RCC 7860 (cell line): ENCODE measurements at places on chromosomes 11 and 22.

GRCh38 chr22:40123387-40123786, 54.3 kb upstream of the TNRC6B start:
- no peak for DNase-seq

- peak; percentile 88 for DNase-seq
Observed at GRCh38 chr11:17012712-17013547, 1.3 kb downstream of the PLEKHA7 start.

DNA sequence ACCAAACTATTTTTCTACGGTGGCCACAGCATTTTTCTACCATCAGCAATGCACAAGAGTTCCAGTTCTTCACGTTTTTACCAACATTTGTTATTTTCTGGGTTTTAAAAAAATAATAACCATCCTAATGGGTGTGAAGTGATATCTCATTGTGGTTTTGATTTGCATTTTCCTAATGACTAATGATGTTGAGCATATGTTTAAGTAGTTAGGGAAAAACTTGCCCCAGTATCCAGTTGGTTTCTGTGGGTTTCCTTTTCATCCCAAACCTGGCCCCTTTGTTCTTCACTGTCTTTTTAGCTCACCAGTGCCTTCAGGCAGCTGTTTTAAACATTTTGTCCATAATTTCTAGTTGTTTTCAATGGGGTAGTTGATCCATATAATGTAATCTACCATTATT, 14.7 kb upstream of the PTS start:
- no peak for DNase-seq

DNA sequence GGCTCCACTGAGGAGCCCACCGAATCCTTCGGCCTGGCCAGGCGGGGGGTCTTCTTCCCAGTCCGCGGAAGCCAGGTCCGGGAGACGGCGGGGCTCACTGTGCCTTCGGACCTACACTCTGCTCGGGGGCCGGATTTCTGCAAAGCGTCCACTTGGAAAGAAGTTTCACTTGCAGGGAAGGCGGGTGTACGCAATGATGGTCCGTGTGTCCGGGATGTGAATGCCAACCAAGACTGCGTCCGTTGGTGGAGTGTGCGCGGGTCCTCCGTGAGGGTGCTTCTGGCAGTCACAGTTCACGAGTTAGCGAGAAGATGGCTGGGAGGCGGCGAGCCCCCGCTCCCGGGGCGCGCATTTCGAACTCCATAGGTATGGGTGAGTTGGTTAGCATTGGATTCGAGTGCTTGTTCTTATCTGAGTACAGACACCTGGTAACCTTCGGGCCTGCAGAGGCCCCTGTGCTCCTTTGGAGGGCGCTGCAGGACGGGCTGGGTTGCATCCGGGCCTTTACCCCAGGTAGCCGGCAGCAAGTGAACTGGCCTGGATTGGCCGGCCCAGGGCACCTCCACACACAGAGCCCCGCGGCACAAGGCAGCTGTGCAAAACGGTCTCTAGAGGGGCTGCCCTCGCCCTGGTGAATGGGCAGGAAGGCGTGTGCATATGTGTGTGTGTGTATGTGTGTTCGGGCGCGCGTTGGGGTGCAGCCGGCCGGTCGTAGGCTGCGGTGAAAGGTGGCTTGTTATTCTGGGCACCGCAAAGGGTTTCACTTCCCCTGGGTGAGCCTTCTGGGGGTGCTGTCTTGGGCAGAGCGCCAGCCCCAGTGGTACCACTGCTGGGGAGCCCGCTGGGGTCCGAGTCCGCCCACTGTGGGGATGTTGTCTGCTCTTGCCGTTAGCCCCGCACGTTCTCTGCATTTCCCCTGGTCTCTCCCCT, 13.3 kb upstream of the CYP2R1 start:
- no peak for DNase-seq

GRCh38 chr11:67371911-67372320, 1.5 kb downstream of the CLCF1 start:
- DNase-seq: no peak

DNA sequence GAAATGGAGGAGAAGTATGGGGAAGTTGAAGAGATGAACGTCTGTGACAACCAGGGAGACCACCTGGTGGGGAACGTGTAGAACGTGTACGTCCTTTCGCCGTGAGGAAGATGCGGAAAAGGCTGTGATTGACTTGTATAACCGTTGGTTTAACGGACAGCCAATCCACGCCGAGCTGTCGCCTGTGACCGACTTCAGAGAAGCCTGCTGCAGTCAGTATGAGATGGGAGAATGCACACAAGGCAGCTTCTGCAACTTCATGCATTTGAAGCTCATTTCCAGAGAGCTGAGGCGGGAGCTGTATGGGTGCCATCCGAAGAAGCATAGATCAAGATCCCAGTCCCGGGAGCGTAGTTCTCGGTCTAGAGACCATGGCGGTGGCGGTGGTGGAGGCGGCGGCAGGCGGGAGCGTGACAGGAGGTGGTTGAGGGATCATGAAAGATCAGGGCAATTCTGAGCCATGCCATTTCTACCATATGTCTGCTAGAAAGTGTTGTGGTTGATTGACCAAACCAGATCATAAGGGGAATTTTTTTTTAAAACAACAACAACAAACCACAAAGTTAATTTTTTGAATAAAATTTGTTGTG, 36.8 kb upstream of the PHOX2A start:
- no peak for DNase-seq

- no peak for DNase-seq
Observed at GRCh38 chr11:6240781-6241180, 1.9 kb downstream of the CNGA4 start.

DNA sequence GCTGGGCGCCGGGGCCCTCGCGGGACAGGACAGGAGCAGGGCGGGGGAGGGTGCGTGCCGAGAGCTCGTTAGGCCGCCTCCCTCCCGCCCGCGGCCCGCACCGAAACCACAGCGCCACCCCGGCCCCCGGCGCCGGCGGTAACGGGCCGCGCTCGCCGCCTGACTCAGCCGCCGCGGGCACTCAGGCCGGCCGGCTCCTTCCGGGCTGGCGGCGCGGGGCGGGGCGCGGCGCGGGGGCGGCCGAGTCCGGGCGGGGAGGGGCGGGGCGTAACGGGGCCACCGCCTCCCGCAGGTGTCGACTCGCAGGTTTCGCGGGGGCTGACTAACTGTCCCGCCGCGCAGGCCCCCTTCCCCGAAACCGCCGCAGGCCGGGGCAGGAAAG, at the start of gene AP5B1:
Gene AP5B1, minus strand, starts transcription at position 207 of the 382 bp plus-strand sequence. CDS start 385 bp downstream, outside the sequence.
- DNase-seq: peak; percentile 34

DNA sequence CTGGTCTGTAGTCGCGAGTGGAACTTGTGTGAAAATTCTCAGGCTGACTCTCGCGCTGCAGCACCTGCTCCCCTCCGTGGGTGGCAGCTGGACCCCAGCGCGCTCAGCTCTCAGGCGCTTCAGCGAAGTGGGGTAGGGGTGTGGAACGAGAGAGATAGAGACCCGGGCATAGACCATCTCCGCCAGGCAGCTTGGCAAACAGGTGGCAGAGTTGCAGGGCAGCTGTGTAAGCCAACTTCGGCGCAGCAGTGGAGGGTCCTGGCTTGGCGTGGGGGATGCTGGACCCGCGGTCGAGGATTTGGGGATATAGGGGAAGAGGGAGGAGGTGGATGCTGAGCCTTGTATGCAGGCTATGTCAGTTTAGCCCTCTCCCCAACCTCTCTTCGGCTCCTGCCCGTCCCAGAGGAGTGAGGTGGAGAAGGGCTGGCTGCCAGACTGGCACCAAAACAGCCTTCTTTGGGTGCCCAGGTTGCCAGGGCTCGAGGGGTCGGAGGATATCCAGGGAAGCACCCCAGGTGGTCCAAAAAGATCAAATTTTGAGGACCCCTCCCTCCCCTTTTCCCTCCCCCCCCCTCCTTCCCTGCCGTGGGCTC, 746 bp upstream of the CALCB start:
- DNase-seq: no peak

GRCh38 chr11:117160826-117161225, 16.7 kb downstream of the PAFAH1B2 start:
- no peak for DNase-seq
